ENCODE measurements at places on chromosomes 2 and 18.

- no peak for DNase-seq
These were observed 105.0 kb upstream of the ITGA4 start for GRCh38 chr2:181352158-181352557.

DNA sequence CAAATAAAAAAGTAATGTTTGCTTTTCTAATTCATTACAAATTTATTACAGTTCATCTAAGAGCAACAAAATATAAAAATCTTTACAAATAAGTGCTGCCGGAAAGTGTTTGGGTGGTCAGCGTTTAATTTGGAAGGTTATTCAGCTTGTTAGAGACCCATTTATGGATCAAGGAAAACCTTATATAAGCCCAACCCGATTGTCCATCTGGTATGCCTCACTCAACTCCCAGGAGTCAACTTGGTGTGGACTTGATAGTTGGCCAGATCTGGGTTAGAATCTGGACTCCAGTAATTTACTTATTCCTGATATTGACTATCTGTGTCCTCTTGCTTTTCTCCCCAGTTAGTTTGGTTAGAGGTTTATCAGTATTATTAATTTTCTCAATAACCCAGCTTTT lies 106.2 kb downstream of the KCTD1 start:
- DNase-seq, result no peak

DNA sequence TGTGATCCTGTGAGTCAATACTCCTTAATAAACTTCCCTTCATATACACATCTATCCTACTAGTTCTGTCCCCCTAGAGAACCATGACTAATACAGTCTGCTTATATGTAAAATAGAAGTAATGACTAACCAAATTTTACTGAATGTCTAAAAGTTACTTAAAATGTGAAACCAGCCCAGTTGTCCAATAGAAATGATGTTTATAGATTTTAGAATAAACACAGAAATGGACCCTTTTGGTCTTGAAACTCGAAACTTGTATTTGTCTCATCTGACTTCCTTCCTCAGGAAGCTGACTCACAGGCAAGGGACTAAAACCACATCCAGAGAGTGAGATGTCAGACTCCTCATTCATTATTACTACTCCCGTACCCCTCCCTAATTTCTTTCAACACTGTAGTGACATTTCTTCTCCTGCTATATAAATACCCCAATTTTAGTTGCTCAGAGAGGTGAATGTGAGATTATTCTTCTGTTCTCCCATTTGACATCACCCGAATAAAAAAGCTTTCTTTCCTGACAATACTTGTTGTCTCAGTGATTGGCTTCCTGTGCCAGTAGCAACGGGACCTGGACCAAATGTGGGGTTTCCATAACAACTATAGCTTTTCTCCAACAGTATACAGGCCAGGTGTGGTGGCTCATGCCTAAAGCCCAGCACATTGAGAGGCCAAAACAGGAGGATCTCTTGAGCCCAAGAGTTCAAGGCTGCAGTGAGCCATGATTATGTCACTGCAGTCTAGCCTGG lies 486.0 kb downstream of the ERBB4 start:
- no peak for DNase-seq

DNA sequence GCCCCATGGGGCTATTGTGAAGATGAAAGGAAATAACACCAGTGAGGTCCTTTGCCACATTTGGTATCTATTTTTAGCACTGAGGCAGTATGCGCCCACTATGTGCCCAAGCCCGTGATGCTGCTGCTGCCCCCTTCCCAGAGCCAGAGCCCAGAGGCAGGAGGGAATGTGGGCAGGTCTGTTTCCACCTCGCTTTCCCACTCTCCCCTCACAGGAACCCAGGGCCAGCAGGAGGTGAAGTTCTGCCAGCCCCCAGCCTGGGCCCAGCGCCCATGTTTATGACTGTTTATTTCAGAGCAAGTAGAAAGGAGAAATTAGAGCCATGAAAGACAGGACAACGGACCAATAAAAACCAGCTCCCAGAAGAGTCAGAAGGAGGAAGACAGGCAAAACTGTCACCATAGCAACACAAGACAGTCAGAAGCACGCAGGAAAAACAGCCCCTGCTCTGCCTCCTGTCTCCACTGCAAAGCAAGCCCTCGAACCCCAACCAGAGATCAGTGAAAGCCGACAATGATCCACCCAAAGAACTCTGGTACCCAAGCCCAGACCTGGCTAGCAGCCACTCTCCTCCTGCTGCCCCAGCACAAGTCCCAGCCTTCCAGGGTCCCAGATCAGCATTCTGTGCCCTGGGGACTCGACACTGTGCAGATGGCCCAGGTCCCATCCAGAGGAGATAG lies 1.4 kb downstream of the CYRIA start:
- no peak for DNase-seq

DNA sequence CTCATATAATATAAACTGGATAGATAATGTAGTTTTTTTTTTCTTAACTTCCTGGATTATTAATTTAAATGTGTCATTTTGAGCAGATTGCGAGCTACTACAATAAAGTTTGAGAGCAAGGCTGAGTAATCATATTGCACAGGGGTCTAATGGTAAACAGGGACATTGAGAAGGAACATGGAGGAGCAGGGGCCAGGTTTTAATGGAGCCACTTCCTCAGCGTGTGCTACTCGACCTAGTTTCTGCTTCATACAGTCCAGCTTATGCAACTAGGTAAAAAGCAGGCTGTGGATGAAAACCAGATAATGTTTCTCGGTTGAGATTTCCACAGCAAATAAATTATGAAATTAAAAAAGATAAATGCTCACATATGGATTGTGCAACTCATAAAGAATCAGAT lies 1915.7 kb upstream of the CELF4 start:
- DNase-seq, result no peak

- no peak for DNase-seq
These were observed 239.1 kb upstream of the BOD1L2 start for GRCh38 chr18:56907771-56908170.

DNA sequence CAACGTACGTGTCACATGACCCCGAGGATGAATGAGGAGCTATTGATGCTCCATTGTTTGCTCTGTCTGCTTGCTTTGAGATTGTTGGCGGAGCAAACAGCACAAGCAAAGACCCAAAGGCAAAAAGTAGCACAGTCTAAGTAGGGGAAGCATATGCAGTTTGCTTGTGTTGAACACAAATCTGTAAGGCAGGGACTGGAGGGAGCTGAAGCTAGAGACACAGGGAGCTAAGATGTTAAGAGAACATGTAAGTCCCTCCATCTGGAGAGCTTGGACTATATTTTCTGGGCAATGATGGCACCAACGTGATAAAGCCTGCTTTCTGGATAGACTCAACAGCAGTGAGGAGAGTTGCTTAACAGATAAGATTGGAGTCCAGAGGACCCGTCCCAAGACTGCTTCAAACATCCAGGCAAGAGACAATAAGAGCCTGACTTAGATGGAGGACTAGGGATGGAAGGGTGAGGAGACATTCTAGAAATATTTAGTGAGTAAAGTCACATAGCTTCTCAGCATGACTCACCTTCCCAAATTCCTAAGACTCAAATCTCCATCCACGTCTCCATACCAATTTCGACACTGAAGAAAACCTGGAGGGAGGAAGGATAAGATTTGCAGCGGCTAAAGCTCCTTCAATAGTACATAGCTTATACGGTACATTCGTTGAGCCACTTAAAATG lies 88.1 kb upstream of the KLF7 start:
- DNase-seq, result no peak

- no peak for DNase-seq
These were observed 91.4 kb upstream of the LINC00305 start for GRCh38 chr18:64240316-64240715.

DNA sequence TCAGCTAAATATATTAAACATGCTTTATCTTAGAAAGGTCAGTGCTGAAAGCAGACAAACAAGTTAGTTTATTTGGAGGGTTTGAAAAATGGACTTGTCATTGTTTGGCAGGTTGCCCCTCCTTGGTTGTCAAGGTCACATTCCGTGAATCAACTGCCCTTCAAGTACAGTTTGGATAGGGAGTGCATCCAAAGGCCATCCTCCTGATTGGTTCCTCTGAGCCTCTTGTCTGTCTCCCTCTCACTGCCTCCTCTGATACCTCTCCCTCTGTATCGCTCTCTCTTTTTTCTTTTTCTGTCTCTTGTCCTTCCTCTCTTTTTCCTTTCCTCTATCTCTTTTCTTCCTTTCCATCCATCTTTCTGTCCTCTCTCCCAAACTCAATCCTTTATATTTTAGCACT lies 5.4 kb downstream of the ITGAV start:
- no peak for DNase-seq

DNA sequence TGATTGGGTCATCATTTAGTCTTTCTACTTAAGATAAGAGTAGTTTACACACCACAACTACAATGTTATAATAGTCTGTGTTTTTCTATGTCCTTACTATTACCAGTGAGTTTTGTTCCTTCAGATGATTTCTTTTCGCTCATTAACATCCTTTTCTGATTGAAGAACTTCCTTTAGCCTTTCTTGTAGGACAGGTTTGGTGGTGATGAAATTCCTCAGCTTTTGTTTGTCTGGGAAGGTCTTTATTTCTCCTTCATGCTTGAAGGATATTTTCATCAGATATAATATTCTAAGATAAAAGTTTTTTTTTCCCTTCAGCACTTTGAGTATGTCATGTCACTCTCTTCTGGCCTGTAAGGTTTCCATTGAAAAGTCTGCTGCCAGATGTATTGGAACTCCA lies 38.0 kb upstream of the SLC16A14 start:
- no peak for DNase-seq

DNA sequence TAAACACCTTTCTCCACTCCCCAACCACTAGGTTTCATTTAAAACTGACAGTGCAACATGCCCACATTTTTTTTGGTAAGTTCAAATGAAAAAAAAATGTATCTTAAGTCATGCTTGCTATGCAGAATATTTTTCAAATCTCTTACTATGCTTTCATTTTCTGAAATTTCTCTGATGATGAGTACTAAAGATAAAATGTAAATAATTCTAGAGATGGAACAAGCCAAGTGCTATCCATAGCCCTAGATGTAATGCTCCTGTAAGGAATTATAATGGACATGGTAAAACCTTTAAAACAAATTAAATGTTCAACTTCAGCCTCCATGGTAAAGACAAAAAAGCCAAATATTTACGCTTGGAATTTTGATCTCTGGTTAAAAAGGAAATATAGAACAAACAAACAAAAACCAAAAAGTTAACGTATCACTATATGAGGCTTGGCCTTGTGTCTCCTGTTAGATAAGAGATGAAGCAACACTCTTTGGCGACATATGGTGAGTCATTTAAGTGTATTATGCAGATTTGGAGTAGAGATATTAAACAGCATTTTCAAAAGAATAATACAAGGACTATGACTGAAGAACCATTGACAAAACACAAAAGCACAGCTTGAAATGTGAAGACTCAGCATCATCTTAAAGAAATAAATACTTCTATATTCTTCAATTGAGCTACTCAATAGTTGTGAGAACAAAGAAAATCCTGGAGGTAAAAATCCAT lies 392.0 kb upstream of the LYPD1 start:
- DNase-seq, result no peak

GRCh38 chr2:78766459-78766858 lies 259.0 kb upstream of the REG3G start:
- no peak for DNase-seq

- DNase-seq, result no peak
These were observed 76.4 kb downstream of the TMEM247 start for GRCh38 chr2:46555646-46556234.

GRCh38 chr2:165274698-165275097 lies 35.5 kb downstream of the SCN2A start:
- no peak for DNase-seq

- no peak for DNase-seq
These were observed 281.1 kb upstream of the RAB12 start for GRCh38 chr18:8328126-8328525.

- no peak for DNase-seq
These were observed 3.1 kb upstream of the MALT1 start for GRCh38 chr18:58668211-58668610.

DNA sequence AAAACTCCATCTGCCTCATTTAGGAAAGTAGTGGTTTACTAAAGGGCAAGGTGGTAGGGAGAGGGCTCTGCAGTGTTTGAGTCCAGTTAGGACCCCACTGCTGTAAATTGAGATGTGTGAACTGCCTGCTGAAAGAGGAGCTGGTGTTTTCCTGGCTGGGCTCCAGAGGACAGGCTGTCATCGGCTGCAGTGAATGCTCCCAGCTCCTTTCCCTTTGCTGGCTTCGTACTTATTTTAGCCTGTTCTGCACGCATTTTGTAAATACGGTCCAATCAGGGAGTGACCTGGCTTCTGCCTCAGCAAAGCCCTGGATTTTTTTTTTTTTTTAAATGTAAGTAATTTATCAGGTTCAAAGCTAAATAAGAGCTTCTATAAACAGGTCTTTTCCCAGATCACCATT lies 37.5 kb downstream of the SLC4A3 start:
- DNase-seq, result no peak

DNA sequence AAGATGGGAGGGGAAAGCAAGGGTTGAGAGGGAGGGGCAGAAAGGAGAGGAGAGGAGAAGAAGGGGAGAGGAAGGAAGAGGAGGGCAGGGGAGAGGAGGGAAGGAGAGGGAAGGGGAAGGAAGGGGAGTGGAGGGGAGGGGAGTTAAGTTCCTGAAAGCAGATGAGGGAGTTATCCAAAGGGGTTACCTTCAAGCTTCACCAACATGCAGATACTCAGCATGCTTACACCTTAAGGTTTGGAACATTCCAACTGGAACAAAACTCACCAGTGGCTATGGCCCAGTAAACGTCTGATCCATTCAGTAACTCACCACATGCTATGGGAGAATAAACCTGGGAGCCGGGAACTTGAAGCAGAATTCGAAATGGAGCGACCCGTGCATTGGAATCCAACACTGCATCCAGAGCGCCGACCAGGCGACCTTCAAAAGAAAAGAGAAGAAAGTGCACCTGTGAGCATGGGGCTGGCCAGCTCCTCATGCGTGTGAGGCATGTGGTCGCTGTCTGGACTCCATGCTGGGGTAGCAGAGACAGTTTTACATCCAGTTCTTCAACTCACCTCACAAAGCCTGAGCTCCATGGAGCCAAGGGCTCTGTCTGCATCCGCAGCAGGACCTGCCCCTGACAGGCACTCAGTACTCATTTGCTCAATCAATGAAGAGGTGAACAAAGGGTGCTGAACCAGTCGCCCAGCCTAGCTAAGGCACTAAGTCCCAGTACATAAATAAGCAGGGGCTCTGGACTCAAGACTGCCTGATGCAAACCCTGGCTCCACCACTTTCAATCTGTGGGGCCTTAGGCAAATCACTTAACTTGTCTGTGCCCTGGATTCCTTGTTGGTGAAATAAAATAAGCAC lies 61.0 kb downstream of the TBC1D8 start:
- DNase-seq, result no peak

DNA sequence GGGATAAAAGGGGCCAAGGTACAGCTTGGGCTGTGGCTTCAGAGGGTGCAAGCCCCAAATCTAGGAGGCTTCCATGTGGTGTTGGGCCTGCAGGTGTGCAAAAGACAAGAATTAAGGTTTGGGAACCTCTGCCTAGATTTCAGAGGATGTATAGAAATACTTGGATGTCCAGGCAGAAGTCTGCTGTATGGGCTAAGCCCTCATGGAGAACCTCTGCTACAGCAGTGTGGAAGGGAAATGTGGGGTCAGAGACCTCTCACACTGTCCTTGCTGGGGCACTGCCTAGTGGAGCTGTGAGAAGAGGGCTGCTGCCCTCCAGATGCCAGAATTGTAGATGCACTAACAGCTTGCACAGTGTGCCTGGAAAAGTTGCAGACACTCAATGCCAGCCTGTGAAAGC lies 880.6 kb upstream of the ID2 start:
- DNase-seq, result no peak
